BJ (cell line): ENCODE measurements at places on chromosomes 1 and 21. TPM values are rescaled to one million over a fixed set of nuclear protein-coding genes. Genes with fewer than 3 reads are reported as not detected.

The DRAXIN gene
- 0.01 TPM in 1 of 2 replicates, not detected in the other for polyA plus RNA-seq

The ATP1A4 gene
- not detected in 2 replicates for polyA plus RNA-seq

The TRIM67 gene
- polyA plus RNA-seq = 0.01 and 0.02 TPM in 2 replicates

The PARK7 gene
- 242 and 358 TPM in 2 replicates for polyA plus RNA-seq

The CELA3B gene
- polyA plus RNA-seq = not detected in 2 replicates

The C1orf53 gene
- 9.7 and 13.0 TPM in 2 replicates for polyA plus RNA-seq

The ANGPTL7 gene
- polyA plus RNA-seq = not detected in 2 replicates

The ARTN gene
- 0.17 and 0.39 TPM in 2 replicates for polyA plus RNA-seq

The GUCA2A gene
- not detected in 2 replicates for polyA plus RNA-seq

The BTG2 gene
- 22.8 and 23.7 TPM in 2 replicates for polyA plus RNA-seq

The LRRC39 gene
- polyA plus RNA-seq = 0.28 and 0.33 TPM in 2 replicates

The NR1I3 gene
- not detected in 2 replicates for polyA plus RNA-seq

The FCAMR gene
- not detected in 2 replicates for polyA plus RNA-seq

The FMO2 gene
- 0.07 and 0.17 TPM in 2 replicates for polyA plus RNA-seq

The OR2L13 gene
- polyA plus RNA-seq = not detected in 2 replicates

The PLA2G4A gene
- 0.48 and 0.92 TPM in 2 replicates for polyA plus RNA-seq

The RSPH1 gene
- polyA plus RNA-seq = 0.06 and 0.11 TPM in 2 replicates

The BRDT gene
- polyA plus RNA-seq = not detected in 2 replicates

The MAP10 gene
- polyA plus RNA-seq = 0.52 and 0.81 TPM in 2 replicates

The C1orf210 gene
- not detected in 2 replicates for polyA plus RNA-seq

The CYP4B1 gene
- polyA plus RNA-seq = not detected in 2 replicates

The S100B gene
- not detected in 2 replicates for polyA plus RNA-seq

The ADAMTS4 gene
- 0.99 and 1.3 TPM in 2 replicates for polyA plus RNA-seq

The OR14K1 gene
- polyA plus RNA-seq = not detected in 2 replicates
